ENCODE measurements at places on chromosomes 2 and 18. TPM values are rescaled to one million over a fixed set of nuclear protein-coding genes. Genes with fewer than 3 reads are reported as not detected.

The CCNT2 gene
- 33.9 TPM for total RNA-seq

The CPLX4 gene
- not detected for total RNA-seq

The LYG1 gene
- total RNA-seq, result 1.2 TPM

The NEMP2 gene
- 2.6 TPM for total RNA-seq

The INO80B gene
- 27.7 TPM for total RNA-seq

The TCF23 gene
- total RNA-seq, result not detected

The OXER1 gene
- 2.9 TPM for total RNA-seq

DNA sequence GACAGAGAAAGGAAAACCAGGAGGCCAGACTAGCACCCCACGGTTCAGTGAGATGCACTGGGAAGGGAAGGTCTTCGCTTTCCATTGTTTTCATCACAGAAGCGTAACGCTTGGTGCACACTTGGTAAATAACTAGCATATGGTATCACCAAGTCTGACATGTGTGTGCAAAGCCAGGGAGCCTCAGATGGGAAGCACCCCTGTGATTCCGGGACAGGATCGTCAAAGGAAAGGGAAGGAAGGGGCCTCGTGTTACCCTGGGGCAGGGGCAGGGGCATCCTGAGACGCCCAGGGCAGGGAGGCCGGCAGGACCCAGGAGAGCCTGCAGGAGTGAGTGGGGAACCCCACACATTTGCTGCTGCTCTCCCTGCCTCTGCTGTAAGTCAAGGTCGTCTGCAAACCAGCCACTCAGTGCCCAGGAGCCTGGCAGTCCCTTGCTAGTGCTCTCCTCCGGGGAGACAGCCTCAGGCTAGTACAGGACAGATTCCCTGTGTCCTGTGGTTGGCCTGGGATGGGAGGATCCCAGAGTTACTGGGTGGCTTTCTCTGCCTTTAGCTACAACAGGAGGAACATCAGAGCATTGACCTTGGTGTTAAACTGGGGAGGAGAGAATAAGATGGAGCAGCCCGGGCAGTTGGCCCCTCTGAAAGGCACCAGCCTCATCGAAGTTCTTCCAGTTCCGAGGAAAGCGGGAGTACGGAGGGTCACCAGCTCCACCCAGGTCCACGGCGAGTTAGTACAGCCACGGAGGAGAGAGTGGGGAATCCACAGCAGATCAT lies 192.5 kb downstream of the NDUFA10 start:
- no peak for DNase-seq

DNA sequence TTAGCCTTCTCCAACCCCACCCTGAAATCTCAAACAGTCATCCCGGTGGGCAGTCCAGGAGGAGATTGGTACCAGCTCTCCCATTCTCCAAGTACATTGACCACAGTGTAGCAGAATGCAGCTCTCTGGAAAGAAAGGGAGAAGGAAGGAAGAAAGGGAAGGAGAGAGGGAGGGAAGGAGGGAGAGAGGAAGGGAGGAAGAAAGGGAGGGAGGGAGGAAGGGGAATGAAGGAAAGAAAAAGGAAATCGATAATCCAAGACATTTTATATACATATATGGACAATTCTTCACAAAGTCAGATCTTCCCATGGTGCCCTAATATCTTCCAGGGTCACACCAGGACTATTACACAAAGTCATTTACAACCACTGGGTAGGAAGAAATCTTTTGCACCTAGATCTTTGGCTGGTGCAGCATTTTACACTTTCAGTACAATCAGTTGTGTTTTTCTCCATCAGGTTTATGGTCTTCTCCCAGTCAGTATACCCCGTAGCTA lies 58.8 kb downstream of the ARHGEF33 start:
- DNase-seq, result no peak

DNA sequence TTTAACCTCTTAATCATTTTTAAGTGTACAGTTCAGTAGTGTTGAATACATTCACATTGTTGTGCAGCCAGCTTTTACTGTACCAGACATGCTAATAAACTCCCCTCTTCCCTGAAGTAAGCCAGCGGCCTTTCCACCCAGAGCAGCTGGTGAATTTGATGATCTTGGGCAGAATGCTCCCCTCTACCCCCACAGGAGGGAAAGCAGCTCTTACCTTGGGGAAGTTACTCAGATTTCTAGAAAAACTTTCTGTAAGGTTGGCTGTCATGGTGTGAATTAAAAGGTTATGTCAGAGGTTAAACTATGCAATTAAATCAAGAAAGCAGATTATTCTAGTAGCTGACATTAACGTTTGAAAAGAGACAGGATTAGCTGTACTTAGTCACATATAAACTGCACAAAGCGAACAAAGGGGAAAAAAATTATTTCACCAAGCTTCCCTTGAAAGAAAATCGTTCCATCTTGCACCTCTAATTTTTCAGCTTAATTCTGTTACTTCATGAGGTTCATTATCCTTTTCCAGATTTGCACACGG lies 398.5 kb upstream of the NRP2 start:
- DNase-seq, result no peak

DNA sequence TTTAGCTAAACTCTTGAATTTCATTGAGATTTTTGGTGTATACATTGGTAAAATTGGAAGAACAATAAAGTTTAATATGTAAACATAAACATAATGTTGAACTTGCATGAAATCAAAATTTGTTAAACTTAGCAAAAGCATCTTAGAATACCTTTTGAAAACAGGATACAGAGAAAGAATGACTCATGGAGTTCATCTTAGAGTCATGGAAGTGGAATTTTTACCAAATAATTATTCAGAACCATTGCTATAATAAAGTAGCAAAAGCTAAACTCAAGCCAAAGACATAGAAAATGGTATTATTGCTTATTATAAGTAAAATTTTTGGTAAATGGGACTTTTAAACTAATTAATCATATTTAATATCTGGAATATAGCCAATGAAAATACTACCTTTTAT lies 841.6 kb upstream of the SLC39A10 start:
- DNase-seq, result no peak

GRCh38 chr18:78868330-78869316 lies 111.0 kb upstream of the SALL3 start:
- DNase-seq, result no peak

DNA sequence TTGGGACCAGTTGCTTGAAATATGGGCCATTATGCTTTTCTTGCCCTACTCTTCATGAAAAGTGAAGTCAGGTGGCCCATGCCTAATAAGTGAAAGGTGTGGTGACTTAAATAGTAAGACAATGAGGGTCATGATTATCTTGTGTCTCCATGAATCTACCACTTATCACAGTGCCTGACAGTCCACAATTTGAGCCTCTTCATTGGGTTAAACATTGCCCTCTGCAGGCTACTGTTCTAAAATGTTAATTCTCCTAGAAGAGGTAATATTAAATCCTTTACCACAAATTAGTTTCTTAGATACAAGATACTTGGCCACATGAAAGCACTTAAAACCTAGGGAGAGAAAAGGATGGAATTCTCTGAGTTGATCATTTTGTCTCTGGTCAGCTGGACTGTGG lies 4.0 kb downstream of the EGR4 start:
- DNase-seq, result no peak

GRCh38 chr2:174888146-174888545 lies 117.0 kb downstream of the CHN1 start:
- DNase-seq, result no peak

- no peak for DNase-seq
Measured at GRCh38 chr2:152050915-152051314, 47.9 kb downstream of the CACNB4 start.

- DNase-seq, result peak; percentile 63
Measured at GRCh38 chr2:238286551-238286950, 1.9 kb downstream of the PER2 start.

GRCh38 chr18:2965797-2966196 lies 47.1 kb downstream of the LPIN2 start:
- DNase-seq, result no peak

DNA sequence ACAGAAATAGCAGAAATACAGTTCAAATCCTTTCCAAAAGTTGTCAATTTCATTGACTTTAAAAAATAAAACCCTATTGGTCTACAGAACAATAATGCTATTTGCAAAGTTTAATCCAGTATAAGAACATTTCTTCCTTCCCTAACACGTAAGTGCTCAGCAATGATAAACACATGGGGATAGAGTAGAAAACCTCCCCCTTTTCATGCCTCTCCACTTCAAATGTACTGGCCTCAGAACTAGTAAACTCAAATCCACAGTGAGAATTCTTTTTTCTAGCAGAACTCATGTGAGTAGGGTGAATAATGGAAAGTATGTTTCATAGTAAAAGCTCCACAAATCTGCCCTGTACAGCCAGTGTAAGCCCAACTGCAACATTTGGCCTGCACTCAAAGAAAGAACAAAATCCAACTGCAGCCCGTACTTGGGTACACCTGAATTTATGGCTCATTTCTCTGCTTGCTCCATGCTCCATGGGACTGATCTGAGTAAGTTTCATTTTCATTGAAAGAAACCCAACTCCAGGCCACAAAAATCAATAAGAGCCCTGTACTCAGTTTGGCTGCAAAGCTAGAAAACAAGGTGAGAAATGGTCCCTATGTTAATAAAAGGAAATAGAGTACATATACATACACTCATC lies 115.0 kb upstream of the RMDN2 start:
- no peak for DNase-seq

GRCh38 chr2:15427987-15428386 lies 133.1 kb downstream of the NBAS start:
- no peak for DNase-seq

DNA sequence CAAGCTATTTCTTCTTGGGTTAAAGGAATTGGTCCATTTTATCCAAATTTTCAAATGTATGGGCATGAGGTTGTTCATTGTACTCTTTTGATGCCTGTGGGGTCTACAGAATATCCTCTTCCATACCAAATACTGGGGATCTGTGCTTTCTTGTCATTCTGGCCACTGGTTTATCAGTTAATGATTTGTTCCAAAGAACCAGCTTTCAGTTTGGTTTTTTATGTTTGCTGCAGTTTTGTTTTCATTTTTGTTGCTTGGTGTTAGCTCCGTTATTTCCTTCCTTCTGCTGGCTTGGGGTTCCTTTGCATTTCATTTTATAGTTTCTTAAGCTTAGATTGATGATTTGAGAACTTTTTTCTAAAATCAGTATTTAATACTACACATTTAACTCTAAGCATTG lies 45.5 kb downstream of the SLC66A2 start:
- DNase-seq, result no peak

DNA sequence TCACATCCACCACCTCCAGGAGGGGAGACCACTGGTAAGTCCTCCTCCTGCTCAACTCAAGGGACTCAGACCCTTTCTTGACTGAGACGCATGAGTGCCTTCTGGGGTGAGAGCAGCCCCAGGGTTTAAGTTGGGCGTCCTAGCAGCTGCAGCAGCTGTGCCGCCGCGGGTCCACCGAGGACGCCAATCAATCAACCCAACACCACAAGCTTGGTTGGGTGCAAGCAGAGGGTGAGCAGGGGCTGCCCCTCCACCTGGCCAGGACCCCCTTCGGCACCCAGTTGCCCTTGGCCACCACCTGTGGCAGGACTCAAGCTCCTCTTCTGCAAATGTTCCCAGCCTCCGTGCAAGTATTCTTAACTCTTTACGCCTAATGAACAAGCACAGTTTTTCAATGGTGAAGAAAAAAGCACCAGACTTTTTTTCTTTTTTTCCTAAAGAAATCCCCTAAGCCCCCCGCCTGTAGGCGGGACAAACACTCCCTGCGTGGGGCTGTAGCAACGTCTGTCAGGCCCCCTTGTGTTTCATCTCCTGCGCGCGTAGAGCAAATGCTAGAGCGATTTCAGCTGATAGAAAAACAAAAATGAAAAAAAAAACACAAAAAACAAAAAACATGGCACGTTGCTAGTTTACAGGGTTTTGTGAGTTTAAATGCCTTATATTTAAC lies 197.1 kb downstream of the LOXHD1 start:
- no peak for DNase-seq

DNA sequence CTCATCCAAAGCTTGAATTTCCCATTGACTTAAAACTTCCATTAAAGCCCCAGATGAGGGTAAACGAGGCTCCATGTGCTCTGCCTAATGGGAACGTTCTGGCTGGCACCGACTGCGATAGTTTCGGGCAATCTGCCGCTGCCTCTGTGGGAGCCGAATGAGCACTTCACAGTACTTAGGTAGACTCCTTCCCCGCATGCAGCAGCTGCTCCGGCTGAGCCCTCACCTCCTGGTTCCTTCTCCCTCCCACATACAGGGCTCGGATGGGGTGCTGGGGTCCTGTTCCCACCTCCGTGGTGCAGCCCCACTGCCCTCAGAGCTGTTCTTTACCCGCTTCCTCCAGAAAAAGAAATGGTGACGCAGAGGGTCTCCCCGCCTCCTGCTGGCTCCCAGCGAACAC lies 476.5 kb upstream of the SALL3 start:
- DNase-seq, result no peak

- DNase-seq, result no peak
Measured at GRCh38 chr18:59537579-59537978, 159.6 kb downstream of the CCBE1 start.

- no peak for DNase-seq
Measured at GRCh38 chr2:3253913-3254441, 123.6 kb downstream of the EIPR1 start.

GRCh38 chr2:43402452-43402937 lies 176.1 kb upstream of the ZFP36L2 start:
- no peak for DNase-seq

GRCh38 chr2:128369602-128370467 lies 51.2 kb upstream of the HS6ST1 start:
- DNase-seq, result peak; percentile 20
